ENCODE measurements at places on chromosomes 16 and 17.

DNA sequence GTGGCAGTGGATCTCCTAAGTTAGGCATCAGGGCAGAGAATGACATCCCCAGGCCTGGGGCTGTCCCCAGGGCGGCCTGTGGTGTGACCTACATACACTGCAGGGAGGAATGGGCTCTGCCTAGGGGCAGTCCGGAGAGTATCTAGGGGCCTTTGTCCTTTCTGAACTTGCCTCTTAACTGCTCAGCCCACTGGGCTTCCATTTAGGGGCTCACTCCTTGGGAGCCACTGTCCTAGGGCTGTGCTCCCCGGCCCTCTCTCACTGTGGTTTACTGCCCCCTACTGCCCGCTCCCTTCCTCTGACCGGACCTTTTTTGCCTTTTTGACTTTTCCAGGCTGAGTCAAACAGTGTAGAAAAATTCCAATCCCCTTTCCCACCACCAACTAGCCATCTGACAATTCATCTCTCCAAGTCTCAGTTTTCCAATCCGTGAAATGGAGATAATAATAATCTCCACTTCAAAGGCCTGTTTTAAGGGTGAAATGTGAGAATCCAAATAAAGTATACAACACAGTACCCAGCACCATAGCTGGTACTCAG, 66.8 kb downstream of the DNAH3 start:
- H3K27me3 ChIP-seq, result no peaks in the 10 kb centered on the region
- H3K4me3 ChIP-seq, result no peak overlapping the region
- H3K27ac ChIP-seq, result no peak overlapping the region
- DNase-seq, result peak; percentile 68

DNA sequence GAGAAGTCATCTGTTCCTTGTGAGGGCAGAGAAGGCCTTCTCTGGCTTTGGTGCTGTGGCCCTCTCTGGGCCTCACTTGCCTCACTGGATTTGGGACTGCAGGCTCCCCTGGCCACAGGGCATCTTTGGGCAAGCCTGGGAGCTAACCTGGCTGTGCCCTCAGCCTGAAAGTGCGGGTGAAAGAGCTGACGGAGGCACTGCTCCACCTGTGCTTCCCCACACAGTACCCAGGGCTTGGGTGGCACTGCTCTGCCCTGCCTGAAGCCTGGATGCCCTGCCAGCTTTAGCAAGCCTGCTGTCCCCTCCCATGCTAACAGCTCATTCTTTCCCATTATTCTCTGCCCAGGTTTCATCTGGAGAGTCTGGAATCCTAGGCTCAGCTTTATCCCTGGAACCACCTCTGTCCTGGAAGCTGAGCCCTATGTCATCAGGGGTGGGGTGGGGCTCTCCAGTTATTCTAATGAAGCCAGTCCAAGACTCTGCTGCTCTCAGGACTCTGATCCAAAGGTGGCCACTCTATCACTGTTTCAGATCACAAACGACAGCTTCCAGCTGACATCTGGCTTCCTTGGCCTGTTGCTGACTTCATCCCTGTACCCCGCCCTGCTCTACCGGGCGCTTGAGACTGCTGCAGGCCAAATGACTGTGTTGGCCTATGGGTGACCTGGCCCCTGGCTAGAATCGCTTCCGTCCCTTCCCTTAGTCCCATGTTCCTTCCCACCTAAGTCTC, 29.3 kb downstream of the HIC1 start:
- DNase-seq, result no peak
- peak overlapping the region; percentile 59 for H3K27ac ChIP-seq
- peaks cover 39% of the 10 kb centered on the region for H3K36me3 ChIP-seq
- no peaks in the 10 kb centered on the region for H3K4me1 ChIP-seq
- no peak overlapping the region for H3K4me3 ChIP-seq

- no peak overlapping the region for H3K27ac ChIP-seq
- H3K4me1 ChIP-seq, result no peaks in the 10 kb centered on the region
- H3K36me3 ChIP-seq, result no peaks in the 10 kb centered on the region
- H3K27me3 ChIP-seq, result no peaks in the 10 kb centered on the region
- H3K4me3 ChIP-seq, result no peak overlapping the region
- DNase-seq, result no peak
These were observed 18.4 kb downstream of the LDHD start for GRCh38 chr16:75097941-75098901.

DNA sequence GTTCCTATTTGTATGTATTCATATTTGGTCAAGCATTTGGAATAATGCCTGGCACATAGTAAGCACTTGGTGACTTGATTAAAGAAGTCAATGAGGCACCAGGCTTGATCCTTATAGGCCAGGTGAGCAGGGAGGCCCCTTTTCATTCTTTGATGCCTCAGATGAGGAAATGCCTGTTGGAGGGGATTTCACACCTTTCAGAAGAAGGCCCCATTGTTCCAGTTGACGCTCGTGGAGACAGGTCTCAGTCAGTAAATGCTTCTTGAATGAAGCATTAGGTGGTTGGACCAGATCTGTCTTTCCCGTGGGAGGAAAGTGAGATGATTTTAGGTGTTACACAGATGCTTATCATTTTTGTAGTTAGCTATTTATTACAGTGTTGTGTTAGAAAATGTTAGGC, 13.0 kb downstream of the LCMT1 start:
- H3K27ac ChIP-seq, result no peak overlapping the region
- DNase-seq, result no peak
- no peak overlapping the region for H3K4me3 ChIP-seq
- no peaks in the 10 kb centered on the region for H3K27me3 ChIP-seq

GRCh38 chr17:63635787-63636186, 13.6 kb downstream of the MAP3K3 start:
- H3K4me3 ChIP-seq, result no peak overlapping the region
- peaks cover 61% of the 10 kb centered on the region for H3K36me3 ChIP-seq
- H3K4me1 ChIP-seq, result no peaks in the 10 kb centered on the region
- H3K27me3 ChIP-seq, result no peaks in the 10 kb centered on the region

GRCh38 chr16:84024854-84025253, 17.7 kb downstream of the SLC38A8 start:
- H3K27ac ChIP-seq, result no peak overlapping the region
- no peaks in the 10 kb centered on the region for H3K36me3 ChIP-seq
- DNase-seq, result no peak
- H3K4me1 ChIP-seq, result no peaks in the 10 kb centered on the region
- no peaks in the 10 kb centered on the region for H3K27me3 ChIP-seq
- H3K4me3 ChIP-seq, result no peak overlapping the region

- no peak overlapping the region for H3K4me3 ChIP-seq
- peaks cover 4% of the 10 kb centered on the region for H3K27me3 ChIP-seq
- H3K36me3 ChIP-seq, result no peaks in the 10 kb centered on the region
- no peak overlapping the region for H3K27ac ChIP-seq
- H3K4me1 ChIP-seq, result peaks cover 7% of the 10 kb centered on the region
- DNase-seq, result no peak
These were observed 1.5 kb upstream of the CPNE7 start for GRCh38 chr16:89573826-89574680.

- no peaks in the 10 kb centered on the region for H3K36me3 ChIP-seq
- no peaks in the 10 kb centered on the region for H3K27me3 ChIP-seq
- no peaks in the 10 kb centered on the region for H3K4me1 ChIP-seq
- H3K27ac ChIP-seq, result no peak overlapping the region
- H3K4me3 ChIP-seq, result no peak overlapping the region
These were observed 224.1 kb downstream of the GSG1L start for GRCh38 chr16:27839419-27839818.

DNA sequence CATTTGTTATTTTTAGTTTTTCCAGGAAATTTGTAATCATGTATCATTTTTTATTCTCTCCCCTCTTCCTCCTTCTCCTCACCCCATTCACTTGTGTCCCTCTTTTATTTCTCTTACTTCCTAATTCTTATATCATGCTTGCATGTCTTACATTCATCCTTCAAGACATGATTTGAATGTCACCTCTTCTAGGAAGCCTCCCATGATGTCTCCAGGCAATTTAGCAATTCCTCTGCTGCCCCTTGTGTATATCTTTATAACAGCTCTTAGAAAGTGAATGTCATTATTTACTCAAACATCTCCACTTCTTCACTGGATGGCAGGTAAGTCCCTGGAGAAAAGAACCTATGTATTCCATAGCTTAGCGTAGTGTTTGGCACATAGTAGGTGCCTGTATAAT, 7.8 kb downstream of the HNF1B start:
- H3K4me3 ChIP-seq, result no peak overlapping the region
- no peak for DNase-seq
- no peaks in the 10 kb centered on the region for H3K36me3 ChIP-seq
- peaks cover 15% of the 10 kb centered on the region for H3K27me3 ChIP-seq
- no peak overlapping the region for H3K27ac ChIP-seq

DNA sequence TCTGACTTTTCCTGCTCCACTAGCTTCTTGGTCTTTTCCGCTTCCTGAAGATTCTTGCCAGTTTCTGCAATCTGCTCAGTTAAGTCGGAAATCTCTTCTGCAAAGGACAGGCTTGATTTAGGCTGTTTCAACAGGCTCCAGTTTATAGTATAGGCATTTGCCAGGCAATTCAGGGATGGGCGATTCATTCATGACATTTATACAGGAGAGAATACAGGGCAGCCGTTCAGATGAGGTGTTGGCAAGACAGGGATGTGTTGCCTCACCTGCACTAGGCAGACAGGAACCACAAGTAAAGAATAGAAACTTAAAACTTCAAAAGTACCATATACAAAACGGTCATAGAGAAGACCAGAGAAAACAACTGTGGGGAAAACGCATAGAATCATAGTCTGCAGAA, 61.7 kb downstream of the MYH13 start:
- no peaks in the 10 kb centered on the region for H3K27me3 ChIP-seq
- H3K4me3 ChIP-seq, result no peak overlapping the region
- no peak overlapping the region for H3K27ac ChIP-seq

DNA sequence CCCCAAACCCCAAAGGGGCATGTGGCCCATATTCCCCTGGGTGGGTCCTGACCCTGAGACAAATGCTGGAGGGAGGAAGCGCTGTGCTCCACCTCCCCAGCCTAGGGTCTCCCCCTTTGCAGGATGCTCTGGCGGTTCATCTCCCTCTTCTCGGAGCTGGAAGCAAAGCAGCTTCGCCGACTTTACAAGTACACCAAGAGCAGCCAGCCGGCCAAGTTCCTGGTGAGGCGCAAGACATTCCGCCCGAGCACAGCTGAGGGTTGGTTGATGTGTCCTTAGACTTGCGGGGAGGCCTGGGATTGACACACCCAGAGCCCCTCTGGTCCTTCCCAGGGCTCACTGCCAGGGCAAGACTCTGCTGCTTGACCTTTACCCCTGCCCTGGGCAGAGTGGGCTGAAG, 4.3 kb downstream of the CHCT1 start:
- H3K27me3 ChIP-seq, result no peaks in the 10 kb centered on the region
- H3K4me3 ChIP-seq, result no peak overlapping the region
- no peak for DNase-seq
- H3K27ac ChIP-seq, result no peak overlapping the region
- no peaks in the 10 kb centered on the region for H3K4me1 ChIP-seq
- no peaks in the 10 kb centered on the region for H3K36me3 ChIP-seq

DNA sequence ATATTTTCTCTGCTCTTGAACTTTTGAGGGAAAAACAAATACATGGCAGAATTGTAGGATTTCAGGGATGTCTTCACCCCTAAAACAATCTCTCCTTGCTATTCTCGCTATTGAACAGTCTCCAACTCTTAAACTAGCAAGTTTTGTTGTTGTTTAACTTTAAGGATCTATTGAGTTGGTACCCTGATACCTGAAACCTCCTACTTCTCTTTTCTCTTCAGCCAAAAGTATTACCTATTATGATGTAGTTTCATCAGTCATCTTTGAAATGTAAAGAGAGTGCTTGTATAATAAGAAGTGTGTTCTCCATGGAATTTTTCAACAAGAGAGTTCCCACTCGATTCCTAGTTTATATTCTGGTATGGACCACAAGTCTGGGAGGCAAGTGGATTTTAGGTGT, 211.6 kb upstream of the TBX2 start:
- H3K4me3 ChIP-seq, result no peak overlapping the region
- no peak overlapping the region for H3K27ac ChIP-seq

DNA sequence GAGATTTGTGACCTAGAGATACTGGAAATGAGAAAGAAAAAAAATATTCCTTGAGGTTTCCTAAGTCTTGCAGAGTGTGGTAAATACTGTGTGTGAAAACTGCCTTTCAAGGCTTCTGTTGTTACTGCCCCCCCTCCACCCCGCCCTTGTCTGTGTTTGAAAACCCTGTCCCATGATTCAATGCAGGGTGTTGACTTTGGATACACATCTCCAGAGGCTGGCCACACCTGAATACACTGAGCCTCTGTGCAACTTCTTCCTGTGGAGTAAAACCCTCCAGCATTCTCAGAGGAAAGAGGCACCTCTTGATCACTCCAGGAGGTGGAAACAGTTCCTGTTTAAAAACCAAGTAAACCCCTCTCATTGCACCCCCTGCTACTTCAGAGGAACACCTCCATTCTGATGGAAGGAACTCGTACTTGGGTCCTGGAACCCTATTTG, 123.0 kb upstream of the CACNG5 start:
- H3K27ac ChIP-seq, result no peak overlapping the region
- no peaks in the 10 kb centered on the region for H3K4me1 ChIP-seq
- H3K36me3 ChIP-seq, result no peaks in the 10 kb centered on the region
- no peak overlapping the region for H3K4me3 ChIP-seq
- H3K27me3 ChIP-seq, result no peaks in the 10 kb centered on the region
- DNase-seq, result no peak

DNA sequence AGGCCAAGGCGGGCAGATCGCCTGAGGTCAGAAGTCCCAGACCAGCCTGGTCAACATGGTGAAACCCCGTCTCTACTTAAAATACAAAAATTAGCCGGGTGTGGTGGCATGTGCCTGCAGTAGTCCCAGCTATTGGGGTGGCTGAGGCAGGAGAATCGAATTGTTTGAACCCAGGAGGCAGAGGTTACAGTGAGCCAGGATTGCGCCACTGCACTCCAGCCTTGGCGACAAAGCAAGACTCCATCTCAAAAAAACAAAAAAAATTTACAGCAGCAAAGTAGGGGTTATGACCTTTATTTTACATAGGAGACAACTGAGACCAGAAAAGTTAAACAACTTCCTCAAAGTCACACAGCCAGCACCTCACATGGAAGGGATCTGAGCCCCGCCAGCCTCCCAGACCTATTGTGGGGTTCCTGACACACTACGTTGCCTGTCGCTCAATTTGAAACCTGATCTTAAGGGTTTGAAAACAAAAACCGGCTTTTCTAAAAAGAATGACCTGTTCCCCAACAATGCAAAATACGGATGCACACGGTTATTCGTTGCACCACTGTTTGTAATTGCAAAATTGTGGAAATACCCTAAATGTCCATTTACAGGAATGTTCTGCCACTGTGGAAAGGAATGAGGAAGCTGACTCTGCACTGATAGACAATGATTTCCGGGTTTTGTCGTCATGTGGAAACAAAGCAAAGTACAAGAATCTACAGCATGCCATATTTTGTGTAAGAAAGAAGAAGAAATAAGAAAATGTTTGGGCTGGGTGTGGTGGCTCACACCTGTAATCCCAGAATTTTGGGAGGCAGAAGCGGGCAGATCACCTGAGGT, 77.2 kb downstream of the CNGB1 start:
- H3K27me3 ChIP-seq, result no peaks in the 10 kb centered on the region
- H3K36me3 ChIP-seq, result no peaks in the 10 kb centered on the region
- no peak overlapping the region for H3K27ac ChIP-seq
- H3K4me1 ChIP-seq, result no peaks in the 10 kb centered on the region
- no peak for DNase-seq
- no peak overlapping the region for H3K4me3 ChIP-seq

Data from ascending aorta (tissue), 2 donors.